T-cell (primary cell): ENCODE measurements at places on chromosomes 11 and 22. TPM values are rescaled to one million over a fixed set of nuclear protein-coding genes. Genes with fewer than 3 reads are reported as not detected.

The AQP11 gene
- total RNA-seq: 0.49 TPM

The PRG2 gene
- total RNA-seq: 0.72 TPM

The DCDC1 gene
- total RNA-seq: 0.33 TPM

The SAA1 gene
- total RNA-seq: not detected

The GRAP2 gene
- 157 TPM for total RNA-seq

- no peak for DNase-seq
Measured at GRCh38 chr22:27318516-27318915, 483.0 kb downstream of the MN1 start.

DNA sequence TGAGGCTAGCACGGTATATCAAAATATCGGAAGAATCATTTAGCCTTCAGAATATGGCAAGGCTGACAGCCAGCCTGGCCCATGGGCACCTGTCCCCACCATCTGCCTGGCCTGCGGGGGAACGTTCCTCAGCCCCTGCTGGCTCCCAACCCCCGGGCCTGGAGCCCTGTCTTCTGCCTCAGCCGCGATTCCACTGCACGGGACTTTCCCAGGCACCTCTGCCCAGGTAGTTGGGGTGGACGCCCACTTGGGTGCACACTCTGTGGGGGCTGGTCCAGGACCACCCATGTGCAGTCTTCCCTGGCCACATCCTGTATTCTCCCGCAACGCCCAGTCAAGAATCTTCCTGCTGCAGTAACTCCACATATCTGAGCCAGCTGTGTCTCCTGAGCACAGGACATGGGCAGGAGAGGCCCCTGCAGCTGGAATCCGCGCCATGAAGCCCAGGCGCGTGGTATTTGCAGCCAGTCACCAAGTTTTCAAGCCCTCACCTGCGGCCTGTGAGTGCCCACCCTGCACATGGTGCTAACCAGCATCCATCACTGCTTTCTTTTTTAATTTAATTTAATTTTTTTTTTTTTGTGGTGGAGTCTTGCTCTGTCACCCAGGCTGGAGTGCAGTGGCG lies 77.9 kb downstream of the KCNQ1 start:
- DNase-seq: no peak

DNA sequence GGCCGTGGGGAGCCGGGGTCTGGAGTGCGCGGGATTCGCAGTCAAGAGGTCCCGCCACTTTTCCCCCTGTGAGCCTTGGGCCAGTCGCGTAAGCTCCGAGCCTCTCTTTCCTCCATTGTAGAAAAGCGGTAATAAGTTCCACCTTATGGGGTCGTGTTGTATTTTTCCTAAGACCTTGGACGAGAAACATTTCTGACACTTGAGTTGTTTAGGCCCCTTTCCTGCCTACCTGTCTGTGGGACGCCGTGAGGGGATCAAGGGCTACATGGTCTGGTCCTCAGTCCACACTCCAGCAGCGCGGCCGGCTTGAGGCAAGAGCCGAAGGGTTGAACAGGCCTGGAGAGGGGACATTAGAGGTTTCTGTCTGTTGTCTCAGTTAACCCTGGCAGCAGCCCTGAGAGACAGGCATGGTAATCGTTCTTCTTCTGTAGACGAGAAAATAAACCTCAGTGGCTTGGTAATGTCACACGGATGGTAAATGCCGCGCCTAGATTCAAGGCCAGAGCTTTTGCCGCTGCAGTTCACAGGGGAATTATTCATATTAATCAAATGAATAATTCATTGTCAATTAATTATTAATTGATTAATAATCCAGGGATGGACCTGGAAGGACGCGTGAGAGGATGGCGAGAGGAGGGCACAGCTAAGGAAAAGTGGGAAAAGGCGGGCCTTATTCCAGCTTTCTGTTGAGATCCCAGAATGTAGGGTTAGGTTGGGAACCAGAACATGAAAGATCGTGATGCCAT lies 545 bp downstream of the FEN1 start:
- DNase-seq: no peak

DNA sequence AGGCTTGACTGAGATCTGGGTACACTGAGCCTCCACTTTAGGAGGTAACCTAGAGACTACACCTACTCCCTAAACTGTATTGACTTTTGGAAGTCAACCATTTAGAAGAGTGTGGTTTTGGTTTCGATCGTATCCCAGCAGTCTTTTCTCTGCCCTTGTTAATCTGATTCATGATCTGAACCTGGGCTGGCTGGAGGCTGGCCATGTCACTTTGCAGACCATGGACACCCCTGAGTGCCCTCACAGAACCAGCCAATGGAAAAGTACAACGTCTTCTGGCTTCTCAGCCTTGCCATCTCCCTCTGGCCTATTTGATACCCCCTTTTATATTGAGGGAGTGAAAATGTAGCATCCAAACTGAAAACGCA lies 10.8 kb downstream of the EHF start:
- DNase-seq: no peak

- DNase-seq: no peak
Measured at GRCh38 chr11:116162086-116162885, 610.5 kb downstream of the BUD13 start.

- DNase-seq: peak; percentile 42
Measured at GRCh38 chr22:35330258-35330861, 30.7 kb downstream of the TOM1 start.

GRCh38 chr11:614021-614622 lies 1.6 kb downstream of the IRF7 start:
- DNase-seq: no peak

DNA sequence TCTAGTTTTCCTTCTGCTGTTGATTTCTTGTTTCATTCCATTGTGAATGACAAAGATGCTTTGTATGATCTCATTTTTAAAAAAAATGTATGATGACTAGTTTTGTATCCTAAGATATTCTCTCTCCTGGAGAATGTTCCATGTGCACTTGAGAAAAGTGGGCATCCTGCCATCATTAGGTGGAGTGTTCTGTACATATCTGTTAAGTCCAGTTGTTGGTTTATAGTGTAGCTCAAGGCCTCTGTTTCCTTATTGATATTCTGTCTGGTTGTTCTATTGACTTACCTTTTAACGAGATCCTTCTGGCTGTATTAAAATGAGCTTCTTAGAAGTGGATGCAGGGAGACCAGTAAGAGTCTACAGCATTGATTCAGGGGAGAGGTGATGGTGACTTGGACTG lies 35.2 kb downstream of the SGSM1 start:
- no peak for DNase-seq

DNA sequence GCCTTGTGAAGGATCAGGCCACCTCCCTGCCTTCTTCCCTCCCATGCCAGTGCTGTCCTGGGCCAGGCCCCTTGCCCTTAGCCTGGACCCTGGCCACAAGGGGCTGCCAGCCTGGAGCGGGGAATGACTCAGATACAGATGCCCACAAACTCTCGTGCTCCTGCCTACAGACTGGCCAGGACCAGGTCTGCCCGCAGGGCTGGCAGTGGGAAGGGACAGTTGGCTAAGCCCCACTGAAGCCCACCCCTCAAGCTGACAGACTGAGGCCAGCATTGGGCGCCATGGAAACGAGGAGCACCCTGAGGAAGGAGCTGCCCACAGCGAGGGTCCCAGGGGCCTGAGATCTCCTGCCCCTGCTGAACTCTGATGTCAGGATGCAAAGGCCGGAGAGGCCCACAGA lies 14.1 kb downstream of the SCUBE1 start:
- no peak for DNase-seq

- DNase-seq: no peak
Measured at GRCh38 chr11:10751581-10751940, 515 bp downstream of the CTR9 start.

DNA sequence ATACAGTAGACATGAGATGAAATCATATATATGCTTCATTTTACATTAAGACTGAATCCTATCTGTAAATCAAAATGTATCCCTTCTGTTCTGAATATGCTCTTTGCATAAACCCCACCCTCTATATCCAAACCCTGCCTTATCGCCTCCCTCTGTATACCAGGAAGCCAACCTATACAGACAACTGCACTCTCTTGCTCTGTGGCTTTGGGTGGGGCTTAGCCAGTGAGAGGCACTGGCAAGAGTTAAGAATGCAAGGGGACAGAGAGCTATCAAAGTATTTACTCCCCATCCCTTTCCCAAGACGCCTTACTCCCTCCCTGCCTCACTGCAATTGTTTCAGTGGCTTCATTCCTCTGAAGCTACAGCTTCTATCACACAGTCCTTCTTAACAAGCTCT lies 309.8 kb downstream of the TTC28 start:
- no peak for DNase-seq

DNA sequence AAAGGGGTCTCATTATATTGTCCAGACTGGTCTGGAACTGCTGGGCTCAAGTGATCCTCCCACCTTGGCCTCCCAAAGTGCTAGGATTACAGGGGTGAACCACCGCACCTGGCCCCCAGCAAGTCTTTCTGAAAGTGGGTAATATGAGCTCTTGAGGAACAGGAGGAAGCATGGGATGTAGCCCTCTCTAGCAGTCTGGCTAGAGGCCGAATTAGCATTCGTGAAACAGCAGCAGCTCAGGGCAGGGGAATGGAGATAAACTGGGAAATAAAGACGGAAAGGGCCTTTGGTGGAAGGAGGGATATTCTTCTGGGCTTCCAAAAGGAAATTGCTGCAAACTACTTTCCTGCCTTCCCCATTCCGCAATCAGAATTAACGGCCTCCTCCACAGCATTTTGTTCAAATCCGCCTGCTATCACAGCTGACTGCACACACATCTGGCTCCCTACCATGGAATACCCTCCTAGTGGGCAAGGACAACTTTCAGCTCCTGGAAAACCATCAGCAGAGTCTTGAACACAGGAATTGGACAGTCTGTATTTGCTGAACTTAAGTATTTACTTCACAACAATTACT lies 44.3 kb downstream of the MICAL3 start:
- no peak for DNase-seq
